ENCODE measurements at places on chromosomes 7 and 10. TPM values are rescaled to one million over a fixed set of nuclear protein-coding genes. Genes with fewer than 3 reads are reported as not detected.

Gene KAZALD1
- not detected for polyA plus RNA-seq

Gene IFIT3
- 12.5 TPM for polyA plus RNA-seq

Gene IDI2
- polyA plus RNA-seq = not detected

Gene FFAR4
- polyA plus RNA-seq = not detected

Gene GNB2
- 71.8 TPM for polyA plus RNA-seq
